ENCODE measurements at places on chromosomes 12 and 14.
A peak's percentile ranks its signal among the peaks of the same experiment; 100 is the strongest.

DNA sequence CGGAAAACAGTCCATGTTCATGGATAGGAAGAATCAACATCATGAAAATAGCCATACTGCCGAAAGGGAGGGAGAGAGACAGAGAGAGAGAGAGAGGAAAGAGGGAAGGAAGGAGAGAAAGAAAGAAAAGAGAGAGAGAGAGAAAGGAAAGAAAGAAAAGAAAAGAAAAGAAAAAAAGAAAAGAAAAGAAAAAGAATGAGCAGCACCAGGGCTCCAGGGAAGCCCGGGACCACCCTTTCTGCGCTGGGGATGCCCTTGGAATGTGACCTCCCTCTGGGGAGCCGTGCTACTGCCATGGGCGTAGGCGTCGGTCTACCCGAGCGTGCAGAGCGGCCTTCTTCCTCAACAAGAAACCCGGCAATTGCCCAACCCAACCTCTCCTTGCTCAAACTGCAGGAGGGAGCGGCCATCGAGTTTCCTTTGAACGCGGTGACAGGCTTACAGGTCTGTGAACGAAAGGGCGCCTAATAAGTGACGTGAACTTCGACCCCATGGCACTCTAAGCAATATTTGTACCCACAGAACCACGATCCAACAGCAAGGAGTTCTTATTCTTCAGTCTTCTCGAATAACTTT lies 16.9 kb downstream of the OR6S1 start:
- DNase-seq: peak; percentile 24

- DNase-seq: no peak
Measured at GRCh38 chr12:54020591-54021405, 7.4 kb upstream of the HOXC6 start.

DNA sequence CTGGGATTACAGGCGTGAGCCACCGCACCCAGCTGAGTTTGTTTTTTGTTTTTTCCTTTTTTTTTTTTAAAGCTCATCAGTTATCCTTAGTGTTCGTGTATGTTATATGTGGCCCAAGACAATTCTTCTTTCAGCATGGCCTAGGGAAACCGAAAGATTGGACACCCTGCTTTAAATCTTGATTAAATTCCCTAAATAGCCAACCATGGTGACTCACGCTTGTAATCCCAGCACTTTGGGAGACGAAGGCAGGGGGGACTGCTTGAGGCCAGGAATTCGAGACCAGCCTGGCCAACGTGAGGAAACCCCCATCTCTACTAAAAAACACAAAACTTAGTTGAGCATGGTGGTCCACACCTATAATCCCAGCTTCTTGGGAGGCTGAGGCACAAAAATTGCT lies 131.1 kb downstream of the MED13L start:
- DNase-seq: no peak

- DNase-seq: no peak
Measured at GRCh38 chr12:15356951-15357364, 34.6 kb downstream of the PTPRO start.

GRCh38 chr14:55948399-55948798 lies 169.8 kb upstream of the PELI2 start:
- no peak for DNase-seq

- DNase-seq: no peak
Measured at GRCh38 chr12:122983789-122984515, 3.5 kb downstream of the ARL6IP4 start.

- no peak for DNase-seq
Measured at GRCh38 chr12:23525450-23526072, 423.9 kb downstream of the SOX5 start.

GRCh38 chr12:85923767-85924331 lies 49.8 kb downstream of the NTS start:
- peak; percentile 44 for DNase-seq

- DNase-seq: no peak
Measured at GRCh38 chr12:82810568-82810967, 123.9 kb downstream of the TMTC2 start.

DNA sequence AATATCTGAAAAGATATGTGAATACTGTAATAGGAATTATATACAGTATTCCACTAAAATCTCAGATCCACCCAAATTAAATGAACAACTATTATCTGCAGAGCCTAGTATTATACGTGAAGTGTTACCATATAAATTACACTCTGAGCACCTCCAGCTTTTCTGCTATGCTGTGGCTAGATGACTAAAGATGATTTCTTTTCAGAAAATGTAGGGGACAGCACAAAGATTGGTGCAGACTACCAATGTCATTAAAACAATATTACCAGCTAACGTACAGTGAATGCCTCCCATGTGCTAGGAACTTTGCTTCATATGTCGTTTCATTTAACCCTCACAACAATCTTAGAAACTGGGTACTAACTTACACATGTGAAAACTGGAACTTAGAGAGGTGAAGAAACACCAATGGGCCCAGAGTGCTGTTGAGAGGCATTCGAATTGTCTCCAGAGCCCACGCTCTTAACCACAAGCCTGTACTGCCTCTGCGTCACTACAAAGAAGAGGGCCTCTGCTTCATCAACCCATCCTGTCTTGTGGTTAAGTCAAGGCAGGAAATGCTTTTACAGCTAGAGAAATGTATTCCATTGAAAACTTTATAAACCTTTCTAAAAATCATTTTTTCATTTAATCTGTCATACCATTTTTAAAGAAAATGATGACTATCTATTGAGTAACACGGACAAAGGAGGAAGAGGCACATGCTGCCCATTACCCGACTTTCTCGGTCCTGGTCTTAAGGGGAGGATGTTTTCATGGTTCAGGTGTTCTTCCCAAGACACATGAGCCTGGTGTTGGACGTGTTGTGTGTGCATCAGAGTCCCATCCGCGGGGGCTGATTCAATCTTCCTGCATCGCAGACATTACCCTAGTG lies 1.3 kb downstream of the GPR65 start:
- no peak for DNase-seq

DNA sequence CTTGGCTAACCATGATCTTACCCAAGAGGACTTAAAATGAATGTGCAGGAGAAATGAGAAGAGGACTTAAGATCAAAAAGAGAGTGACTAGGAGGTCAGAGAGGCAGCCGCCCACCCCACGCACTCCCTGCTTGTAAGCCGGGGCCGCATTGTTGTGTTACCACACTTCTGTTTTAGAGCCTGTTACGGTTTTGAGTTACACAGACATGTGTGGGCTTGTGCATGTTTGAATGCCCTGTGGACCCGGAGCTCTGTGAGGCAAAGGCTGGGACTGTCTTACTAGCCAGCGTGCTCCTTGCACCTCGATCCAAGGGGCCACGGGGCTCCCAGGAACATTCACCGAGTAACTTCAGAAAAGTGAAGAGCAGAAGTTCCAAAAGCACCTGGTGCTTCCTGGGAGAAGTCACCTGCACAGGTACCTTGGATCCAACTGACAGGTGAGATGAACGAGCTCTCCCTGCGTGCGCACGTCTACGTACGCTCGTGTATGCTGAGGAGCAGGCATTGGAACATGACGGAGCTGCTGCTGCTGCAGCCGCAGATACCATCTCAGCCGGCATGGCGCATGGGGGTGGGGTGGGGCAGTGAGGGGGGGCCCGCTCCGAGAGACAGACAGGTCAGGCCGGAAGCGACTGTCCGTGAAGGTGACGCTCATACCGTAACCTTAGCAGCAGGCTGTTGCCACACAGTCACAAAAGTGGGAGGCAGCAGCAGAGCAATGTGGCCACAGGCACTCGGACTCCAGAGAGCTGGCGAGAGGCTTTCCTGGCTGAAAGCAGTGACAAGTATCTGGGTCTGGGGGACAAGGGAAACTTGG lies 23.7 kb downstream of the SFSWAP start:
- DNase-seq: no peak

GRCh38 chr12:130334399-130334798 lies 3.3 kb upstream of the PIWIL1 start:
- no peak for DNase-seq

DNA sequence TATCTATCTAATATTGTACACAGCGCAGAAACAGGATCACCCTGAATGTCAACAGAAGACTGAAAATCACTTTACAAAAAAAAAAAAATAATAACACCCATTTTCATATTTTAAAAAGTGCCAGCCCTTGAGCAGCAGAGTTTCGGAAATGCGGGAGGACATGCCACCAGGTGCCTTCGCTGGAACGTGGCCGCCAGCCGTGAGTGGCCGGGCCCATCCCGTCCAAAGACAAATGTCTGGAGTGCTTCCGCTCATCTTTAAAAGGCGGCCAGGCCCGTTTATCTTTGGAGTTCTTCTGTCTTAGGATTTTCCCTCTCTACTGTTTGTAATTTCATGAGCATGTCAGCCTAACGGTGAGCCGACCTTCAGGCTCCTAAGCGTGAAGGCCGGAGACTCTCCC lies 43.5 kb downstream of the LRTM2 start:
- DNase-seq: no peak

DNA sequence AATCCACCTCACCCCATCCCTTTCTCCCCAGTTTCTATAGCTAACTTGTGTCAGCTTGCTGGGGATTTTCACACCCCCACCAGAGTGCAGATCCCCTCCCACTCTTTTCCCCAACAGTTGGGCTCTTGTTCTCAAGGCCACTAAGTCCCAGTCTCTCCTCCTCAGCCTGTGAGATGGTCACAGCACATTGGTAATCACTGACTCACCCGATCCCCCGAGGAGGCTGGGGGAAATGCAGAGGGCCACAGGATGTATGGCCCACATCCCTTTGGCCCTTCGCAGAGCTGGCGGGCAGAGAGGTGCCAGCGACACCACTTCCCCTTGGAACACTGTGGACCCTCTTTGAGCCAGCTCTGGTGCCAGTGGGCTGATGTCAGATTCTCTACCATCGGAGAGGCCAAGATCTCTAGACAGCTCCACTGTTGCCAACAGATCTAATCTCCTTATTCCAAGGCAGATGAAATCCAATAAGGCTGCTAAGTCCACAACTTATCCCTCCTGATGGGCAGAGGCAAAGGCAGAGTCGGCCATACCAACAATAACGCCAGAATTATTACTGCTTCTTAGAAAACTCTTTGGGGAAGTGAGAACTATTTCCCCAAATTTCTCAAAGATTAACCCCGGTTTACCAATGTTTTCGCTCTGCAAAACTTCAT lies 1.6 kb downstream of the FMNL3 start:
- DNase-seq: peak; percentile 67

DNA sequence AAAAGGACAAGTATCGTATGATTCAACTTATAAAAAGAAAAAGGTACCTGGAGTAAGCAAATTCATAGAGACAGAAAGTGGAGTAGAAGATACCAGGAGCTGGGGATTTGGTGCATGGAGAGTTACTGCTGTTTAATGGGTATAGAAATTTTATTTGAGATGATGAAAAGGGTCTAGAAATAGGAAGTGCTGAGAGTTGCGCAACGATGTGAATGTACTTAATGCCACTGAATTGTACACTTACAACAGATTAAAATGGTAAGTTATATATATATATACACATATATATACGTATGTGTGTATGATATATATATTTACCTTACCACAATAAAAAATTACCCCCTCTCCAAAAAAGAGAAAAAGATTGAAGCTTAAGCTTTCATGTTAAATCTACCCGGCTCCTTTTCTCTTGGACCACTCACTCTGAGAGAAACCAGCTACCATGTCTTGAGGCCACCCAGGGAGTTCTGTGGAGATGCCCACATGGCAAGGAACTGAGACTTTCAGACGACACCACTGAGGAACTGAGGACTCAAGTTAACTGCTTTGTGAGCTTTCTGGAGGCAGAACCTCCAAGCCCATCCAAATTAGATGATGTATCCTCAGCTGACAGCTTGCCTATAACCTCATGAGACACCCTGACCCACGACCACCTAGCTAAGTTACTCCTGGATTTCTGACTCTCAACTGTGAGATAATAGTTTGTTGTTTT lies 130.0 kb upstream of the BTG1 start:
- no peak for DNase-seq

- no peak for DNase-seq
Measured at GRCh38 chr14:64536488-64537245, 3.9 kb upstream of the HSPA2 start.

GRCh38 chr12:116707751-116708150 lies 30.1 kb downstream of the SPRING1 start:
- DNase-seq: no peak

- no peak for DNase-seq
Measured at GRCh38 chr12:93908846-93909567, 231.8 kb downstream of the CRADD start.

DNA sequence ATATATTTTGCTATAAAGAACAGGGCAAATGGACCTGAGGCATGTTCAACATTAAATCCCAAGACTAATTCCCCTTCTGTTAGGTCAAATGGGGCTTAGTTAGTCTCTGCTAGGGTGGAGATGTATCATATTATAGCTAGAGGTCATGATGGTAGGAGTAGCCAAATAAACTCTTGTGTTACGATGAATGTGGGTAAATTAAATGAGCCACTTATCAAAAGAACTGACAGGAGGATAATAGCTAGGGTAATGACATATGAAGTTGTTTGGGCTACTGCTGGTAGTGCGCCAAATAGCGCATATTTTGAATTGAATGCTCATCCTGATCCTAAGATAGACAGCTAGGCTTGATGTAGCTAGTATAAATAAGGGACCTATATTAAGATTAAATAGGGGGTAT lies 445.0 kb downstream of the GXYLT1 start:
- no peak for DNase-seq

- DNase-seq: no peak
Measured at GRCh38 chr14:54462048-54462447, 20.9 kb upstream of the CNIH1 start.

- DNase-seq: peak; percentile 79
Measured at GRCh38 chr12:55931780-55932550, 1.0 kb downstream of the DGKA start.

DNA sequence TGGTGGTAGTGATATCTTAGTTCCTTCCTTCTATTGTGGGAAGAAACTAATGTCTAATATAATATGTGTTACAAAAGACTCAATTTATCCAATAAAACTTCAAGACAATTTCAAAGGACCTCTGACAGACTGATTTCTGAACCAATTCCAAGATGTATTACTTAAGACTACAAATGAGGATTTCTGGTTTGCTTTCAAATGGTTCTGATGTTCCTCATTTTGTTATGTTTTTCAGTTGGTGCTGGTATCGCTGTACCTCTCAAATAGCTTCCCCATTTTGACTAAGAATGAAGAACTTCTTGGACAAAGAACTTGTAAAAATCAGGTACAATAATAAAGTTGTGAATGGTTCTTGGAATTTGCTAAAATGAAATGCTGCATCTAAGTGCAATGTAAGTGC lies 19.4 kb upstream of the MBIP start:
- DNase-seq: no peak

DNA sequence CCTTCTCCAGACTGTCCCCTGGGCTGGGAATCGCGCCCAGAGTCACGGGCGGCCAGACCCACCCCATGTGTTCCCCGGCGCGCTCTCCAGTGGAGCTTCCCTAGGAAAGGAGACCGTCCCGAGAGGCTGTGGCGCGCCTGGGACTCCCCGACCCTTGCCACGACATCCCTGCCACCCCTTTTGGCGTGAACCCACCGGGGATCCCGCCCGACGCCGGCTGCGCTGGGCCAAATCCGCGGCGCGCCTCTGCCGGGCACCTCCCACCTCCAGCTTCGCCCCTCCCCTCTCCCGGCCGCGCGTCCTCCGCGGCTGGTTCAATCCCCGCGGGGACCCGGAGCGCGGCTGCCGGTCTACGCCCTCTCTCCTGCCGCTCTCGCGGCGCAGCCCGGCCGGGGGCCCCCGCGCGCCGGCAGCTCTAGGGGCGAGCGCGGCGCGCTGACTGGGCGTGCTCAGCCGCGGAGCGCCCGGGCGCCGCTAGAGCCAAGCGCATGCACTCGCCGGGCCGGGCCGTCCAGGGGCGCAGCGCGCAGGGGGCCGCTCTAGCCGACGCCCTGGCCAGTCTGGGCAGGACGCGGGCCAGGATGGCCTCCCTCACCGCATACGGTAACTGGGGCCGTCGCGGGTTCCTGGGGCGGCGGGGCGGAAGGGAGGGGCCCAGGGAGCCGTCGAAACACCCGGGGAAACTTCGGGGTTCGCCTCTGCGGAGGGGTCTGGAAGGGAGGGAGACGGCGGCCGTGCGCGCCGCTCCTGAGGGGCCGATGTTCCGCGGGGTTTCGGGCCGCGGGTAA lies 77.4 kb upstream of the ANO4 start:
- peak; percentile 44 for DNase-seq
